Activated naive CD4-positive, alpha-beta T cell (primary cell): ENCODE measurements at places on chromosomes 5 and 9.

GRCh38 chr5:157267761-157268480 is 2.0 kb downstream of the CYFIP2 start:
- DNase-seq = no peak

DNA sequence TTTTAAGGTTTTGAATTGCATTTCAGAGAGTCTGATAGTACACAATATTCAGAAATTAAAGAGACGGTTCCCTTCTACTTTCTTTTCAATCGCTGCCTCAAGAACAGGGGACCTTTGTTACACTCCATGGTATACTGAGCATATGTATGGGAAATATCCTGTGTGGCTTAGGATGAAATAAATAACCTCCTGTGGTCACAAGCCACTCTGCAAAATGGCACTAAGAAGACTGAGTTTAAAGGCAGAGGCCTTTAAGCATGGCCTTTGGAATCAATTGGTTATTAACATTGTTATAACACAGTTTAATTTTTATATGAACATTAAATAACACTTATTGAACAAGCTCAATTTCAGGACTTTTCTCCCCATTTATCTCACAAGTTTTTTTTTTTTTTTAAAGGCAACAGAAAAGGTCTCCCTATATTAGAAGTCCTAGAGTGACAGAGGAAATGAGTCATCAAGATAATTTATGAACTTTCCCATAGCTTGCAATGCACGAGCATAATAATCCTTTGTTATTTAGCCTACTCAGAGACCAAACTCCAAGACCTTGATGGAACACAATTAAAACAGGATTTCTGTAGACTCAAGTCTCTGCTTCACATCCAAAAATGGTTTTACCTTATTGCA is 341.9 kb downstream of the TMEM167A start:
- DNase-seq = no peak

GRCh38 chr5:171908638-171909037 is 97.8 kb downstream of the FBXW11 start:
- no peak for DNase-seq

- no peak for DNase-seq
These were observed 7.7 kb downstream of the RASGEF1C start for GRCh38 chr5:180201051-180201987.

- no peak for DNase-seq
These were observed 910 bp upstream of the GARNL3 start for GRCh38 chr9:127263664-127264063.

GRCh38 chr5:60377826-60378225 is 322.1 kb downstream of the DEPDC1B start:
- no peak for DNase-seq

DNA sequence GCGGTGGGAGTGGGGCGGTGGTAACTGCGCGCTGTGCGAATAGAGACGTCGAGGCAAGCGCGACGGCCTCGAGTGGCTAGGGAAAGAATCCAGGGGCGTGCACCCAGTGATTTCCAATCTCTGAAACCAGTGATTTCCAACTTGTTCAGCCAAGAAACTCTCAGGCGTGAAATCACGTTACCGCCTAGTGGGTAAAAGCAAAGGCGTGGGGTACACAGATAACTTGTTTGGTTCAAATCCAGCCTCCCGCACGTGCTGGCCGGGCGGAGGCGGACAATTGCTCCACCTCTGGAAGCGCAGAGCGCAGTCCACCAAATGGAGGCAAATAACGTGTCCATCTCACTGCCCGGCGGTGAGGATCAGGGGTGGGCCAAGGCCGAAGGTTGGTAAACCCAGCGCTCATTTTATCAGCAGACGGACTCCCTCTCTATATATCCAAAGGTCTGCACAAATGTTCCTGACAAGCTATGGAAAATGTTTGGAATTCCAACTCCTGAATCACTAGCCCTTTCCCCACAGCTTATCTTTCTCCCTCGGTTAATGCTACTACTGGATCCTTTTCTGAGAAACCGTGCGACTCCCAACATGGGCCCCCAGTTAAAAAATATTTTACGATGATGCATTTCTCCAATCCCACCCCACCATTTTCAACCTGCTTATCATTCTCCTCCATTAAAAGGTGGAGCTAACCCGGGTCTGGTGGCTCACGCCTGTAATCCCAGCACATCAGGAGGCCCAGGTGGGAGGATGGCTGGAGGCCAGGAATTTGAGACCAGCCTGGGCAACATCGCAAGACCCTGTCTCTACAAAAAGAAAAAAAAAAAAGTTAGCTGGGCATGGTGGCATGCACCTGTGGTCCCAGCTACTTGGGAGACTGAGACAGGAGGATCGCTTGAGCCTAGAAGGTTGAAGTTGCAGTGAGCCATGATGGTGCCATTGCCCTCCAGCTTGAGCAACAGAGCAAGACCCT is 950 bp upstream of the FNBP1 start:
- DNase-seq = no peak

GRCh38 chr5:149550594-149551226 is 529 bp downstream of the CSNK1A1 start:
- DNase-seq = no peak

- DNase-seq = no peak
These were observed 62.0 kb downstream of the ANKRD33B start for GRCh38 chr5:10625700-10626472.

GRCh38 chr5:111159845-111160244 is 64.3 kb upstream of the CAMK4 start:
- no peak for DNase-seq

DNA sequence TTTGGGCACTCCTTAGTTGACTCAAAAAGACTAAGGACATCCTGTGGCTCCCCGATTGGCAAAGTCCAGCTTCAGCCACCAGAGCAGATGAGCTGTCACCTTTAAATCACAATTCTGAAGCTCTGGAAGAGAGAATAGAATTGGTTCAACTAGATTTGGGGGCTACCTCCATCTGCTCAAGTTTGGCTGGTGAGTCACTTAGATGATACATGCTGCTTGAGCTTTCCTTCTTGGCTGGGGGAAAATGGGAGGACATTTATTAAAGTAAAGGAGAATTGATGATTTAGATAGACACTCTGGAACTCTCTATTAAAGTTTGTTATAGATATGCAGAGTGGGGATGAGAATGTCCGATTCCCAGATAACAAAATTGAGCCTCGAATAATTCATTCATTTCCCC is 30.0 kb upstream of the GRIA1 start:
- DNase-seq = no peak

DNA sequence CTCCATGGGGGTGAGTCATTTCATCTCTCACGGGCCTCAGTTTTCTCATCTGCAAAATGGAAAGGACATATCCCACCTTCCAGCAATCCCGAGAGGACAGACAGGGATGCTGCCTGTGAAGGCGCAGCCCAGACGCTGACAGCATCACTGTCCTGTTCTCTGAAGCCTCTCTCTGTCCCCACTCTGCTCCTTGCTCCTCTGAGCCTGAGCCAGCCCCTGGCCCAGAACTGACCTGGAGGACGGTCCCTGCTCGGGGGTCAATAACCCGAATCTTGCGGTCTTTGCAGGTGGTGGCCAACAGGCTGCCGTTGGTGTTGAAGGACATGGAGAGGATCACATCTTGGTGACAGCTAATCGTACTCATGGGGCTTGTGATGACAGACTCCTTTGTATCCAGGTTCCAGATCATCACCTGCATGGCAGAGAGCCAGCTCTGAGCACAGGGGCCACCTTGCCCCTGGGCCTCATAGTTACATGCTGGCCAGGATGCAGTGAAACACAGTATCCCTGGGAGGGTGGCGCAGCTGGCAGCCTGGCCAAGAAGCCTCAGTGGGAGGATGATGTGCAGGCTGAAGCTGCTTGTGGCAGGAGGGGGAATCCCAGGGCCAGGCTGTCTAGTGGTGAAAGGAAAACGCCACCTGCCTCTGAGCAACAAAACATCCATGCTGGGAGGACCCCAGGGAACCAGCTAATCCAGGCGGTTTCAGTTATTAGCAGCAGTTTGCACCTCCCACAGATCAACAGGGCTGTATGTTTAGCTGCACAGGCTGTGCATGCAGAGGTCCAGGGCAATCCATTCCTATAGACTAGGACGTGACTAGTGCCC is 14.0 kb upstream of the TRIM14 start:
- DNase-seq = no peak

DNA sequence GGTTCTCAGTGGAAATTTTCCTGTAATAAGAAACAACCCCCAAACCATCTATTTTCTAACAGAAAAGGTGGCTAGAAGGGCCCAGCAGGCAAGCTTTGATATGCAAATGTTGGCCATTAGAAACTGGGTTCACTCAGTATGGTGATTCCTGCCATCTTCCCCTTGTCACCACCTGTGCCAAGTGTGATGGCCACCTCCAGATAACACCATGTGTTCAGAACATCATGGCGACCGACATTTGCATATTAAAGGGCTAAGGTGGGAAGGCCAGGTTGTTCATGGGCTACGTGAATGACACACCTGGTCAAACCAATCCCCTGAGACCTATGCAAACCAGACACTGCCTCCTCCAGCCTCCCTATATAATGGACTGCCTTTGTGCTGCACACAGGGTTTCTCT is 20.4 kb downstream of the FOXE1 start:
- no peak for DNase-seq

DNA sequence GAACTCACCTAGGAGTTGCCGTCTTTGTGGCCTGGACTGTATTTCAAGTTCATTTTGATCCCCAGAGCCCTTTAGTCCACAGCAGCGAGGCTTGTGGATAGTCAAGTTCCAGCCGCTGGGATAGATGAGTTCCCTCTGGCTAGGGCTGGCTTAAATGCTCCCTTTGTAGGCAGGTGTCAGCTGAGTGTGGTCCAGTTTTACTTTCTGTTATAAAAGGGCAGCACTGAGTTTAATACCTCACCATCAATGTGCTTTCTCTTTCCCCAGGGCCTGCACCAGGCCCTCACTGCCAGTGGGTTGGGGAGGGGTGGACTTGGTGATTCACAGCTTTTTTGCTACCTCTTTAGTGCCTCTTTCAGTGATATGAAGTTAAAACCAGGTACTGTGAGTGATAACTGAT is 188.2 kb downstream of the SLCO4C1 start:
- no peak for DNase-seq

- DNase-seq = no peak
These were observed 22.8 kb upstream of the RGMB start for GRCh38 chr5:98750693-98751092.

- no peak for DNase-seq
These were observed 16.7 kb downstream of the UBE2D2 start for GRCh38 chr5:139577689-139578290.

DNA sequence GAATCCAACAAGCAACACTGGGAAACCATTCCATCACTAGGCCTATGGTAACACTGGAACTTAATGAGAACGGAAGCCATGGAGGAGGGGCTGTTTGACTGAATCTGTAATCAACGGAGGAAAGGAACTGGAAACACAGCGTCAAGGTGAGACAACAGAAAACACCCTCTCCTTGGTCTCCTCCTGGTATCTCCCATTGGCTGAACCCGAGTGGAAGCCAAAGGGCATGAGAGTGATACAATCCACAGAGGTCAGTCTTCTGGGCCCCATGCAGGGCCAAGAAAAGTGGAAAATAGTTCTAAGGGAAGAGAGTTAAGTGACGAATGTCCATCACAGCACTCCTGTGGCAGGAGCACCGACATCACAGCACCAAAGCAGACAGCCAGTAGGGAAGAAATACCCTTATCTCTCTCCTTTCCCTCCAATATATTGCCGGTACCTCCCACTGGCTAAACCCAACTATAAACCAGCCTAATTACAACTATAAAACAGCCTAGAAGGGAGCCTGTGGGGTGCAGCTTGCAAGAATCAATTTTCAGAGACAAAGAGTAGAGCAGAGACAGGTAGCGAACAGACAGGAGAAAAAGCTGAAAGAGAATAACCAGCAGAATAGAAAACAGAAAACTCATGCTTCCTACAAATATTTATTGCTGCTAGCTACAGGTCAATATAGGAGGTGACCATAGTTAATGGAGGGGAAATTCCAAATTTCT is 107.4 kb upstream of the IFNE start:
- no peak for DNase-seq

- DNase-seq = no peak
These were observed 24.4 kb downstream of the IQGAP2 start for GRCh38 chr5:76427206-76428140.

DNA sequence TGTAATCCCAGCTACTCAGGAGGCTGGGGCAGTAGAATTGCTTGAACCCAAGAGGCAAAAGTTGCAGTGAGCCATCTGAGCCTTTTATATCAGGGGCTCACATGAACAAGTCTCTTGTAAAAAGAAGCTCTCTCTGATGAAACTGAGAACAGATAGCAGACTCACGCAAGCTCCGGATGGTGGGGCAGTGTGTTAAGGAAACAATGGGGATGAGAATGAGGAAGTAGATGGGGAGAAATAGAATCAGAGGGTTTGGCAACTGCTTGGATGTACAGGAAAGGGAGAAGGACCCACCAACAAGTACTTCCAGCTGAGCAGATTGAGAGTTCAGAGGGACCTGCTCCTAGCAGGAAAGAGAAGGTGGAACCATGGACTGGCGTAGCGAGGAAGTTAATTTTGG is 18.6 kb downstream of the TMEM252 start:
- DNase-seq = no peak

GRCh38 chr9:33007755-33008154 is 6.3 kb upstream of the APTX start:
- DNase-seq = no peak

- no peak for DNase-seq
These were observed 125.7 kb downstream of the FBN2 start for GRCh38 chr5:128412145-128412930.

DNA sequence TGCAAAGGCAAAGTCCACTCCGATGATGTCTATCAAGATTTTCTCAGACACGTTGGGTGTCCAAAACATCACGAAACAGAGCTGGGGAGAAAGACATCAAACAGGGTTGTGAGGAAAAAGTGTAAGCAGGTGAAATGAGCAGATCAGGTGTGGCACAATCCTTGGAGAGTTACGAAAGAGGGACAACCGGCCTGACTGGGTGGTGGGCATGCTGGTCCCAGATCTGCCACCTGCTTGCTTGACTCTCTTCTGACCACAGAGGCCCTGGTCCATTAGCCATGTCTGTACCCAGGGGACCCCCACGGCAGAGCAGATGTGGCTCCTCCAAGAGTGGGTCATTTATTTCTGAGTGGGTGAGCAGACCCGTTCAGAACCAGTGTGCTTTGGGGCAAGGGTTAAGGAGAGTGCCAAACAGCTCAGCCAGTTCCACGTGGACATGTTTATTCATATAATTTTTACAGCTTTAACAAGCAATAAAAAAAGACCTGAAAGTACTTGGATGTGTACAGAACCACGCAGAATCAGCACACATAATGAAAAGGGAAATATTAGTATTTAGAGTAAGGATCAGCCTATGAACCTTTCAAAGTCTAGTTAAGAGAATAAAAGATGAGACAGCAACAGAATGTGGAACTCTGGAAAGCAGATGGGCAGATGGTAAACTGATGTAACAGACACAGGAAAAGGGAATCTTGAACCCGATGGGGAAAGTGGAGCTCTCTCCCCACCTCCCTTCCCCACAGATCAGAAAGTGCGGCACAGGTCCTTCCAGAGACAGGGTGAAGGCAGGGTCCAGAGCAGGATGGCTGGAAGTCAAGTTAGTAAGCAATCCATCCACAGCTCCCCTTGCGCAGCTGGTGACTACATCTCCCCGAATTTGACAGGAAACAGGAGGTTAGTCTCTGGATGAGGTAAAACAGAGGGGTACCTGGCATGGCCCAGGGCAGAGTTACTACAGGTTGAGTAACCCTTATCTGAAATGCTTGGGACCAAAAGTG is 52.5 kb downstream of the OTULIN start:
- DNase-seq = no peak

- no peak for DNase-seq
These were observed 8.0 kb downstream of the PLIN2 start for GRCh38 chr9:19119246-19119645.
